ENCODE measurements at places on chromosomes 2 and 18.

DNA sequence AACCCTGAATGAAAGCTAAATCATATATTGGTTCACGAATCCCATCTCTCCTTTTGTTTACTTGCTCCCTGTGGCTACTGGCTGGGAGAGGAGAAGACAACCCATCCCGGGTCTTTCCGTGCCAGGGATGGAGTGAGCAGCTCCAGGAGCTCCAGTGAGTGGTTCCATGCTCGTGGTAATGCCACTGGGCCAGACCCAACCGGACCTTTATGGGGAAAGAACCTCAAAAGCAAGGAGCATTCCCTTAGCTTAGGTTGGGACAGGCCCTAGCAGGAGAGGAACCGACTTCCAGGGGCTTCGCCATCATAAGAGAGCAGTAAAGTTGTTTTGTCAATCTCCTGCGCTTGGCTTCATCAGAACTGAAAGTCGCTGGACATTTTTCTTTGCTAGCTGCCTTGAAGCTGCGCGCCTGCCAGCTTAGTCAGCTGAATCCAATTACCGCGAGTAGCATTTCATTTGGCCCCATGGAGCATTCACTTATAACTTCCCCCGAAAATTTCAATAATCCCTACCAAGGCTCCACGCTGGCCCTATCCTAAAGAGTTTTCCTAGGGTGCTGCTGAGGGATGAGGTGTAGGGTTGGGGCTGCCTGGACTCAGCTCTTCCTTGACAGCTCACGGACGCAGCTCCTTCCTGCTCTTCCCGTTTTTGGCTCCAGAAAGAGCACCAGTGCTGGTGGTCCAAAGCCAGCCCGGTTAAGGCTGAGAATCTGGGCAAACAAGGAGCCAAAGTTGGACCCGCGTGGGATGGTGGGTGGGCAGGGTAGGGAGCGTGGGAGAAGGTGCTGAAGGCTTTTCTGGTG, 4.9 kb downstream of the HOXD3 start:
- DNase-seq, result no peak

GRCh38 chr18:57518533-57518932, 68.0 kb downstream of the FECH start:
- no peak for DNase-seq

GRCh38 chr18:21453511-21453901, 147.0 kb downstream of the ESCO1 start:
- no peak for DNase-seq

DNA sequence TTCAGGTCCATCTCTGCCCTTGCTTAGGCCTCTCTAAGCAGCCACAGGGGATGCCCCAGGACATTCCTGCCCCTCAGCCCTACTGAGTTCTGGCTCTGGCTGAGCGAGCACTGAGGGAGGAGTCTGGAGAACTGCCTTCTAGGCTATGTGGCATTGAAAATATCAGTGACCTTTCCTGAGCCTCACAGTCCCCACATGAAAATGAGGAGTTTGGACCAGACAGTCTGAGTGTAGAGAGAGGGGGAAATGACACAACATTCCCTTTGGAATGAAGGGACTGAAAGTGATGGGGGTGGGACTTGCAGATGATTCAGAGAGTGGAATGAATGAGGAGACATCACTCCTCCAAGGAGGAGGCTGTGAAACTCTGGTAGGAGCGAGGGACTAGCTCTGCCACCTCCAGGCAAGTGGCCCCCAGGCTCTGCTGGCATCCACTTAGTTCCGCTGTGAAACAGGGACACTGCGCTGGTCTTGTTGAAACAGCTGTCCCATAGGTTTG, 8.0 kb downstream of the TNS1 start:
- DNase-seq, result no peak

DNA sequence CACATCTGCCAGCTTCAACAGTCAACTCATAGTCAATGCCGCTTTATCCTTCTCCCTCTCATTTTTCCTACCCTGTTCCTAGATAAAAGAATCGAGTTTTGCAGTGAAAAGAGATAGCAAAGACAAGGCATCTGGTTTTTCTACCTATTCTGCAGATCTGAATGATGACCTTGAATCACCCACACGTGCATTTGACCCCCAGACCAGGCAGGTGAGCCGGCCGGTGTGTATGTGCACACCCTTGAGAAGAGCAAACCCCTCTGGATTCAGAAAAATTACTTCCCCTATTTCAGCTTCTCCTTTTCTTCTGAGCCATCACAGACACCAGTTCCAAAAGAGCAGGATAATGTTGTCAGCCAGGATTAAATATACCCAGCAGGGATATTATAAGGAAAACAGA, 115.6 kb upstream of the ST6GAL2 start:
- no peak for DNase-seq

GRCh38 chr2:12930391-12930790, 213.7 kb downstream of the TRIB2 start:
- DNase-seq, result no peak

DNA sequence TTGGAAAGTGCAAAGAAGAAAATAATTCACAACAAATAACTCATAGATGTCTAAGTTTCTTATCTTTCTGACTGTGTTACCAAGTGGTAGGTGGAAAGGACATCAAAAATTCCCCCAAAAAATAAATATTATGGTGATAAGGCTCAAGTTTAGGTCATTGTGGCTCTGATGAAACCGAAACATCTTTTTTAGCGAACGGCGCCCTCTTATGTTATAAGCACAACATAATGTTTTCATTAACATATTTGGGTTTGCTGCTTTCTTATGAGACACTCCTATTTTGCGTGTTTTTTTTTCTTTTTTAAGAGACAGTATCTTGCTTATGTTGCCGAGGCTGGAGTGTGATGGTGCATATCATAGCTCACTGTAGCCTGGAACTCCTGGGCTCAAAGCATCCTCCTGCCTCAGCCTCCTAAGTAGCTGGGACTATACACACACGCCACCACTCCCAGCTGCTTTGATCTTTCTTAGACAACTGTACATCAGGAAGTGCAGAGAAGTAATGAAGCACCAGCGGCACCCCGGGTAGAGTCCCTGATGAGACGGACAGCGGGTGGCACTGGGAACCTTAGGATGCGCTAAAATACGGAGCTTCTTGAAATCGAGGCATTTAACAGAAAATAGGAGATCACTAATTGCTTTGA, 38.5 kb upstream of the SLC35G4 start:
- no peak for DNase-seq

DNA sequence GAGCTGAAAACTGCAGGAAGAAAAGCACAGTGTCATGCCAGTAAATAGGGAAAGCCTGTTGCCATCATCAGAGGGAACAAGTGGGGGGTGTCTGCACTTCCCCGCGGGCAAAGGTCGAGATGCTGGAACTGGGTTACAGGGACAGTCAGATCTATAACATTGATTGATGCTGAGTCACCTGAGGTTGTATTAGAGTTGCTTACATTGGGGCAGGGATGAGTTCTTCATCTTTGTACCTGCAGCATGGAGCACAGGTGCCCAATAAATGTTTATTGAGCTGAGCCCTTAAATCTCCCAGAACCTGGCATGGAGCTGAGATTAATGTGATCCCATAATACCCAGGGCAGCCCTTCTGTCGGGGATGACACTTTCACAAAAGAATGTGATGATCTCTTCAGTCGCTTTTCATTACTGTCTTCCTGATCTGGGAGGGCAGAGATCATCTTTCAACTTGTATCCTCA, 5.9 kb upstream of the RNF152 start:
- DNase-seq, result no peak

GRCh38 chr2:241088376-241088775, 13.7 kb downstream of the MTERF4 start:
- no peak for DNase-seq

DNA sequence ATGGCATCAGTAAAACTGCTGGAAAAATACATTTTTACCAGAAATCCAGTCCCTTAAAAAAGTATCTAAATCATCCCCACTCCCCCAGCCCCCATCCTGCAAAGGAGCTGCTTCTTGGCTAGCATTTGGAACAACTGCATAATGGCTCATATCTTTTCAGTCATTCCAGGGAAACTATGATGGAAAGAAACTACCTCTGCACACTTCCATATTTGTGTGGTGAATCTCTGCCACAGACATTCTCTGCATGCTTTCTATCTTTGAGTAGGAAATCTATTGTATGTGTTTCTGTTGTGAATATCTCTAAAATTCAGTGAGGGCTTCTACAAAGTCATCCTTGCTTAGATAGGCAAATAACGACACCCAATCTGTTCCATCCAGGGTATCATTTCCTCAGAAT, 632.3 kb downstream of the LRP1B start:
- DNase-seq, result no peak

DNA sequence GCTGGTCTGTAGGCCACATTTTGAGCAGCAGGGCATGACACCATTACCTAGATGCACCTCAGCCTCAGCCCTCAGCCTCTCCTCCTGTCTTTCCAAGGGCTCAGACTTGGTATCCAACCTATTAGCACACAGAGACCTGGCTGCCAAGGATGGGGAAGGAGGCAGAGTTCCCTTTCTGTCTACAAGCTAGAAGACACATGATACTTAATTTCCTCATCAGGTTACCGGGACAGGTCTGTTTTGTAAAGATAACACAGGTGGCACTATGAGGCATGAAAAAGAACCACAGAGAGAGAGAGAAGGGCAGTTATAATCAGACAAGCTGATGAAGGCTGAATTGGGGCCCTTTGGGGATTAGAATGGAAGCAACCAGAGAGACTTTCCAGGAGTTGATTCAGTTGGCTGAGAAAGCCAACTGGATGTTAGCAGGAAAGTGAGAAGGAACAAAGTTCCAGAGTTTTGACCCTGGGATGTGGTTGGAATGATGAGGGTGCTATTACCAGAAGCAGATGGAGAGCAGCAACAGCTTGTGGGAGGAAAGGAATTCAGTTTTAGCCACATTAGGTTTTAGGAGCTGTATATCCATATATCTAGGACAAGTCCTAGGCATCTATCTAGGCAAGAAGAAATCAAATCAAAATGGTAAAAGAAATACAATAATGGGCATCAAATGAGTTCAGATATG, 46.0 kb upstream of the RMND5A start:
- DNase-seq, result no peak

- DNase-seq, result no peak
Measured at GRCh38 chr2:8290771-8291352, 391.0 kb upstream of the ID2 start.

DNA sequence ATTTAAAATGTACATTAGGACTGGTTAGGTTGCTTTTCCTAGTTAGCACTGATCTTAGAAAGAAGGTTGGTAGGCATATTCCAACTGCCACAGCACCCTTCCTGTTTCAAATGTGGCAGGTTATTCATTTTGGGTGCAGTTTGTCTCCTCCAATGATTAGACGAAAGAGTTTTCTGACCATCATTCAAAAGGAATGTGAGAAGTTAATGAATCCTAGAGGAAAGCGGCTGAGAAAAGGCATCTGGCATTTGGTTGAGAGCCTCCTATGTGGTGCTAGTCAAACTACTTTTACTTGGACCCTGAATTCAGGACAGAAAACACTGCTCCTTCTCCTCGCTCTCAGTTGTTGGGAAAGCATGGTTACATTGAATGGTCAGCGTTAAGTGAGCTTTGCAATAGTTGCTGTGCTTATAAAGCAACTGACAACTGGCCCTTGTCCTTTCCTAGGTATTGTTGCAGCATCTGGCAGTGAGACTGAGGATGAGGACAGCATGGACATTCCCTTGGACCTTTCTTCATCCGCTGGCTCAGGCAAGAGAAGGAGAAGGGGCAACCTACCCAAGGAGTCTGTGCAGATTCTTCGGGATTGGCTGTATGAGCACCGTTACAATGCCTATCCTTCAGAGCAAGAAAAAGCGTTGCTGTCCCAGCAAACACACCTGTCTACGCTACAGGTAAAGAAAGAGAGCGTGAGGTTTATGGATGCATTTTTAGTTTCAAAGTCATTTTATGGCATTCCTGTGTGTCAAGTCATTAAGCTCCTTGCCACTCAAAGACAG, 6.1 kb downstream of the TGIF1 start:
- no peak for DNase-seq

DNA sequence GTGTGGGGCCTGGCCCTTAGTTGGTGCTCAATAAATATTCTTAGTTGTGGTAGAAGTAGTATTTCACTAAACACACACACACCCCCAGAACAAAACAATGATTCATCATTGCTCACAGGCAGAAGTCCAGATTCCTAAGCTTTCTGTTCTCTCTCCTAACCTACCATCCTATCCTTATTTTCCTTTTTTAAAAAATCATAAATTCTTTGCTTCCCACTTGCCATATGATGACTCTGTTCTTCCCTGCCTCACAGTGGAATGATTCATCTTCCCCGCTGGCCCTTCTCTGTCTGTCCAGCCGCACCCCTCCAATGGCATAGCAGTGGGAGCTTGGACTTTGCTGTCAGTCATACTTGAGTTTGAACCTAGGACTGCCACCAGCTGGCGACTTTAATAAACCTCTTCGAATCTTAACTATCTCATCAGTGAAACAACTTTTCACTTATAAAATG, 5.2 kb downstream of the EML6 start:
- no peak for DNase-seq

DNA sequence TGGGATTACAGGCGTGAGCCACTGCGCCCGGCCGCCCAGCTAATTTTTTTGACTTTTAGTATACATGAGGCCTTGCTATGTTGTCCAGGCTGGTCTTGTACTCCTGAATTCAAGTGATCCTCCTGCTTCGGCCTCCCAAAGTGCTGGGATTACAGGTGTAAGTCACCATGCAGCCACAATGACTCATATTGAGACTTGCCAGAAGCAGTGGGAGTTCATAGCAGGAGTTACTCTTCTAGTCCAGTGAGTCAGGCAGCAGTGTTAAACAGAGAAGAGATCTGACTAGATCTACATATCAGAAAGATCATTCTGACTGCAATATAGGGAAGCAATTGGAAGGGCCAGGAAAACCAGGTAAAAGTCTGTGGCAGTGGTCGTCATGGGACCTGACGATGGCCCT, 1.5 kb upstream of the FLACC1 start:
- no peak for DNase-seq

GRCh38 chr2:55550368-55551102, 31.0 kb downstream of the CFAP36 start:
- no peak for DNase-seq

DNA sequence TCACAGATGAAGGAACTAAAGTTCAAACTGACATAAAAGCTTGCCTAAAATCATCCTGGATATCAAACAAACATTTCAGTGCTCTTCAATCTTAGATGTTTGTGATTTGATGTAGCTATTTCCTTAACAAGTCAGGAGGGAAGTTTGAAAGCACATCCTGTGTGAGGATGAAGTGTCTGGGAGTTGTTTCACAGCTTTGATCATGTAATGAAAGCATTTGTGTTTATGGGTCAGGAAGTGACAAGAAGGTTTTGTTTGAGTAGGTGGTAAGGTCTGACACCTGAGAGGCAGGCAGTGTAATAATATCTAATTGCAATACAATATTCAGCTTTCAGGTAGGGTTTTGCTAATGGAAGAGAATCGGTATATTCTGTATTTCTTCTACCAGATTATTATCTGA, 26.0 kb upstream of the CSRNP3 start:
- no peak for DNase-seq

GRCh38 chr2:134722728-134723127, 3.9 kb upstream of the TMEM163 start:
- no peak for DNase-seq

DNA sequence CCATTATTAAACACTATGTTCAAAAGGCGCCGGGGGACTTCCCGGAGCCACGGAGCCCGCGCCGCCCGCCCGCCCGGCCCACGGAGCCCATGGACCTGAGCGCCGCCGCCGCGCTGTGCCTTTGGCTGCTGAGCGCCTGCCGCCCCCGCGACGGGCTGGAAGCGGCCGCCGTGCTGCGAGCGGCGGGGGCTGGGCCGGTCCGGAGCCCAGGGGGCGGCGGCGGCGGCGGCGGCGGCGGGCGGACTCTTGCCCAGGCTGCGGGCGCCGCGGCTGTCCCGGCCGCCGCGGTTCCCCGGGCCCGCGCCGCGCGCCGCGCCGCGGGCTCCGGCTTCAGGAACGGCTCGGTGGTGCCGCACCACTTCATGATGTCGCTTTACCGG, 197 bp downstream of the GDF7 start:
- no peak for DNase-seq
